ENCODE measurements at places on chromosomes 7 and 10.

DNA sequence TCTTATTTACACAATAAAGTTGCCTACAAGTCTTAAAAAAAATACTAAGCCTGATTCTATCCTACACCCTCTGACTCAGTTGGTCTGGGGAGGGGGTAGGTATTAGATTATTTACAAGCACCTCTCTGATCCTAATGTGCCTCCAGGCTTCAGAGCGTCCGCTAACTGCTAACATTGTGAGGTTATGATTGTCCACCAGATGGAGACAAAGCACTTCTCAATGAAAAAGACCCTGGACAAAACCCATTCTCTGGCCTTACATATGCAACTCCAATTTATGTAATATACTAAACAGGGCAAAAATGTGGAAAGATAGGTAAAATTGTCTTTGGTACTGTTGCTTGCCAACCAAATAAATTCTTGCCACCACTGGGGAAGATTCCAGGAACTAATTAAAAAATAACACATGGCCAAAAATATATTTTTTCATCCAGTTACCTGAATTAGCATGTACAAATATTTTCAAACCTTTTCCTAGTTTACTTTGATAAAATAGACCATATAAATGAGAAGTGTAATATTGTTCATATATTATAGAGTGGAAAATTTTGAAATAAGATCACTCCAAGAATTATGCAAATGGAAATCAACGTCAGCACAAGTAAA is 92.4 kb downstream of the KIF20B start:
- DNase-seq = peak; percentile 39

GRCh38 chr10:79336739-79337138 is 10.5 kb upstream of the PPIF start:
- DNase-seq = no peak

GRCh38 chr7:24923172-24923865 is 56.7 kb downstream of the OSBPL3 start:
- DNase-seq = no peak

DNA sequence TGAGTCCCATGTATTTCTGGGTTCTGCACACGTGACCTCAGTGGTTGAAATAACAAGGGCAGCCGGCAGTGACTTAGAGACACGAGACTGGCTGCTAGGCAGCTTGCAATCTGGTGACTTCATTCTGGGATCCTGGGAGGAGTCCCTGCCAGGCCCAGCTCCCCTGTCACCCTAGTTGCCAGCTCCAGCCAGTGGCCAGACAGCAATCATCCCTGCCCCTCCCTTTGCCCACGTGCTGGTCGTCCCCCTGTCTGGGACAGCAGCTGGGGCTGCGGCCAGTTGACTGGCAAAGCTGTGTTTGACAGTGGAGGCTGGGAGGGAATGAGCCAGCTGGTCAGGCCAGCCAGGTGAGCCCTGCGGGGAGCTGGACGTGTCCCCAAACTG is 30.0 kb downstream of the ADGRA1 start:
- DNase-seq = no peak

GRCh38 chr7:10593080-10593479 is 380.6 kb upstream of the PHF14 start:
- DNase-seq = no peak

DNA sequence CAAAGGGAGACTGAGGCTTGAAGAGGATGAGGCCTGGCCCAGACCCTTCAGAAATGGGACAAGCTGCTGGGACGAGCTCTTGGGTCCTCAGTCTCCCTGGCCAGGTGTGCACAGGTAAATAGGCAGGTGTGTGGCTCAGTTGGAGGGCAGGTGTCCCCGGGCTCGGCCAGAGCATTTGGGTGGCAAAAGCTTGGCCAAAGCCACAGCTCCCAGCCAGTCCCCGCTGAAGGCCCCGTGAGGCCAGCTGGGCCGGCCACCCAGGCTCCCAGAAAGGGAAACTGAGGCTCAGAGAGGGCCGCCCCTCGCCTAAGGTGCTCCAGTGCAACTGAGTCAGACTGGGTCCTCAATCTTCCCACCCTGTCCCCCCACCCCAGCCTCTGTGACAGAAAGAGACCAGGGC is 37.3 kb downstream of the MICALL2 start:
- no peak for DNase-seq

Measured in memory B cell (primary cell).